Smooth muscle cell of the umbilical artery (primary cell): ENCODE measurements at places on chromosomes 16 and 17. TPM values are rescaled to one million over a fixed set of nuclear protein-coding genes. Genes with fewer than 3 reads are reported as not detected.

Gene SEPTIN12
- total RNA-seq: not detected in 2 replicates

Gene CD300LB
- total RNA-seq: not detected in 2 replicates

Gene TRPV3
- total RNA-seq: 0.65 and 1.2 TPM in 2 replicates

Gene SDK2
- 0.89 and 1.1 TPM in 2 replicates for total RNA-seq

Gene NTN3
- 0.59 and 1.9 TPM in 2 replicates for total RNA-seq

Gene RAB37
- 0.23 and 0.30 TPM in 2 replicates for total RNA-seq

Gene HP
- not detected in 2 replicates for total RNA-seq

Gene KRT23
- total RNA-seq: 0.28 TPM in 1 of 2 replicates, not detected in the other

Gene DHX38
- 72.8 and 97.7 TPM in 2 replicates for total RNA-seq

Gene HYDIN
- 0.18 and 0.30 TPM in 2 replicates for total RNA-seq

Gene AOC2
- 0.59 and 0.69 TPM in 2 replicates for total RNA-seq

Gene KRTAP3-1
- total RNA-seq: not detected in 2 replicates

Gene PRRT2
- 1.2 and 4.4 TPM in 2 replicates for total RNA-seq

Gene OR2C1
- total RNA-seq: under 0.01 and 0.14 TPM in 2 replicates

Gene CACNG5
- not detected in 2 replicates for total RNA-seq

Gene TGFB1I1
- total RNA-seq: 47.8 and 74.7 TPM in 2 replicates

Gene PRSS22
- not detected in 2 replicates for total RNA-seq

Gene BCAR1
- 55.5 and 116 TPM in 2 replicates for total RNA-seq

Gene TMC8
- total RNA-seq: not detected in 2 replicates

Gene ABCA8
- total RNA-seq: 43.0 and 80.8 TPM in 2 replicates

Gene CENPT
- 19.9 and 29.6 TPM in 2 replicates for total RNA-seq

Gene PAGR1
- 16.3 and 18.1 TPM in 2 replicates for total RNA-seq
